Prostate gland (tissue), 2 donors: ENCODE measurements at places on chromosomes 5 and 9. TPM values are rescaled to one million over a fixed set of nuclear protein-coding genes. Genes with fewer than 3 reads are reported as not detected.

DNA sequence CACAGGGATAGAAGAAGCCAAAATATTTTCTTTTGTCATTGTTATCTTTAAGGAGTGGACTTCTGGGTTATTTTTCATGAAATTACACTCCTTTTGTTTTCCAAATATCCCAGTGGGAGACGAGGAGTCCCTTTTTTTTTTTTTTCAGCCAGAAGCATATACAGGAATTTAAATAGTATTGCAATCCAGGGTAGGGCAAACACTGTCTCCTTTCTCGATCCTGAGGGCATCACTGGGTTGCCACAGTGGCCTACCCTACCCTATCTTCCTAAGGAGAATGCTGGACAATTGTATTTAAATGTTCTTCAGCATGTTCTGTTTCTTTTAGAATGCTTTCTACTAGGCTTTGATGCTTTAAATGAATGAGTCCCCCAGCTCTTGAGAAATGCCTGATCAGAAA, 47.9 kb downstream of the LRRC70 start:
- H3K27ac ChIP-seq: no peak overlapping the region
- H3K36me3 ChIP-seq: no peaks in the 10 kb centered on the region
- no peaks in the 10 kb centered on the region for H3K27me3 ChIP-seq
- no peak for DNase-seq

- H3K27me3 ChIP-seq: no peaks in the 10 kb centered on the region
- no peak overlapping the region for H3K4me3 ChIP-seq
- no peaks in the 10 kb centered on the region for H3K36me3 ChIP-seq
Measured at GRCh38 chr9:105855987-105856386, 161.6 kb downstream of the TMEM38B start.

DNA sequence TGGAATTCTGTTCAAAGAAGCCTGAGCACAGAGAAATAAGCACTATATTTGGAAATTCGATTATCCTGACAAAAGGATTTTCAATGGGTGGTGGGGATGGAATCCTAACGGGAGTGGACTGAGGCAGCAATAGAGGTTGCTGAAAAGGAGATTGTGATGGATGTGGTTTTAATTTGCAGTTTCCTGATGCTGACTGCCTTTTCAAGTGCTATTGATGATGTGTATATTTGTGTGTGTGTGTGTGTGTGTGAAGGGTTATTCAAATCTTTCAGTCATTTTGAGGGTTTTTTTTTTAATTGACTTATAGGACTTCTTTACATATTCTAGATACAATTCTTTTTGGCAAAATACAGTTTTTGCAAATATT, 614.5 kb downstream of the HINT1 start:
- no peaks in the 10 kb centered on the region for H3K4me1 ChIP-seq
- H3K36me3 ChIP-seq: no peaks in the 10 kb centered on the region
- DNase-seq: no peak
- no peak overlapping the region for H3K4me3 ChIP-seq

DNA sequence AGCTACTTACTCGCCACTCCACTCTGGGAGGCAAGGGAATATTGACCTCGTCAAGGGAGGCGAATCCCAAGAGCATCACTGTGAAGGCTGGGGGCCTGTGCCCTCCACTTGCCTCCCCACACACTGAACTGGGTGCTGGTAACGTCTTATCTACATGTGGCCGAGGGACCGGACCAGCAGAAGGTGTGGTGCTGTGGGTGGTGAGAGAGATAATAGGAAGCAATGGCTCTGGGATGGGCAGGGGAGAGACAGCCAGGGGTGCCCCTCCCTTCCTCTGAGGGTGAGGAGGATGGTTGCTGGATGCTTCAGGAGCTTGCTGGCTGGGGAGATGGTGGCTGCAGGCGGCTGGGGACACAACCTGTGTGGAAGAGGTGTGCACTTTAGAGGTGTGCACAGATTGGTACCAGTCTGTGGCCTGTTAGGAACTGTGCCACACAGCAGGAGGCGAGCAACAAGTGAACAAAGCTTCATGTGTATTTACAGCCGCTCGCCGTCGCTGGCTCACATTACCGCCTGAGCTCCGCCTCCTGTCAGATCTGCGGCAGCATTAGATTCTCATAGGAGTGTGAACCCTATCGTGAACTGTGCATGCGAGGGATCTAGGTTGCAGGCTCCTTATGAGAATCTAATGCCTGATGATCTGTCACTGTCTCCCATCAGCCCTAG, 100.3 kb downstream of the ENTREP1 start:
- H3K4me1 ChIP-seq: no peaks in the 10 kb centered on the region
- H3K36me3 ChIP-seq: no peaks in the 10 kb centered on the region
- no peak overlapping the region for H3K27ac ChIP-seq
- H3K4me3 ChIP-seq: no peak overlapping the region
- H3K27me3 ChIP-seq: no peaks in the 10 kb centered on the region

GRCh38 chr5:170466553-170466952, 37.3 kb upstream of the KCNIP1 start:
- H3K27me3 ChIP-seq: no peaks in the 10 kb centered on the region
- DNase-seq: no peak
- H3K4me3 ChIP-seq: no peak overlapping the region
- H3K4me1 ChIP-seq: no peaks in the 10 kb centered on the region
- H3K36me3 ChIP-seq: no peaks in the 10 kb centered on the region

DNA sequence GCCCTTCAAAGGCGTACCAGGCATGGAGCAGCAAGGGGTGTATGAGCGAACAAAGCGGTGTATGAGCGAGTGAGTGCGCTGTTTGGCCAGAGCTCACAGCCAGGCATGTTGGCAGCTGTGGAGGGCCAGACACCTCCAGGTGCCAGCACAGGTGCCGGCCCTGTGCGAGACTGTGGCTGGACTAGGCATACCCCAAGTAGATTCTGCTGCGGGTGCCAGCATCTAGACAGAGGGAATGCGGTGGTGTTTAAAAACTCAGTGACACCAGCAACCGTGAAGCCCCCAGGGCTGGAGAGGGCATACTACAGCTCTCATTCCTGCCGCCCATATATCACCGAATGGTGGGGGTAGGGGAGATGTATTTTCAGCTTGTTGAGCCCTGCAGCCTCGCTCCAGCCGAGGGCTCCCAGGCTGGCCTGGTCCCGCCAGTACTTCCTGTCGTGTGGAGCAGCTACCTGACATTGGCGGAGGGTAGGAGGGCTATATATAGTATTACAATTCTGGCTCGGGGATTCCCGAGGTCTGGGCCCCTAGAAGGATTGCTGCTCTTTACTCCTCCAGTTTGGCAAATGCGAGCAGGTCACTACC, 1829.6 kb upstream of the NUDT12 start:
- no peaks in the 10 kb centered on the region for H3K4me1 ChIP-seq
- no peaks in the 10 kb centered on the region for H3K27me3 ChIP-seq
- no peak overlapping the region for H3K4me3 ChIP-seq
- H3K27ac ChIP-seq: no peak overlapping the region
- no peaks in the 10 kb centered on the region for H3K36me3 ChIP-seq
- DNase-seq: no peak

GRCh38 chr5:169429044-169429443, 128.1 kb upstream of the SLIT3 start:
- no peaks in the 10 kb centered on the region for H3K4me1 ChIP-seq
- DNase-seq: no peak
- H3K27ac ChIP-seq: no peak overlapping the region

DNA sequence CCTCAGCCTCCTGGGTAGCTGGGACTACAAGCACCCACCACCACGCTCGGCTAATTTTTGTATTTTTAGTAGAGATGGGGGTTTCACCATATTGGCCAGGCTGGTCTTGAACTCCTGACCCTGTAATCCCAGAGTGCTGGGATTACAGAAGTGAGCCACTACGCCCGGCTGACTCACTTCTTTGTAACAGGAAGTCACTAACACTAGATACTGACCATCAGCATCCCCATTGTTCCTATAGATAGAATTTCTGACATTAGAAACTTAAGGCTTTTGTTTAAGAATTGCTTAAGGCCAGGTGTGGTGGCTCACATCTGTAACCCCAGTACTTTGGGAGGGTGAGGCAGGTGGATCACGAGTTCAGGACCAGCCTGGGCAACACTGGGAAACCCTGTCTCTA, 42.2 kb downstream of the LEAP2 start:
- H3K4me3 ChIP-seq: no peak overlapping the region
- DNase-seq: no peak
- no peaks in the 10 kb centered on the region for H3K36me3 ChIP-seq
- no peaks in the 10 kb centered on the region for H3K4me1 ChIP-seq

DNA sequence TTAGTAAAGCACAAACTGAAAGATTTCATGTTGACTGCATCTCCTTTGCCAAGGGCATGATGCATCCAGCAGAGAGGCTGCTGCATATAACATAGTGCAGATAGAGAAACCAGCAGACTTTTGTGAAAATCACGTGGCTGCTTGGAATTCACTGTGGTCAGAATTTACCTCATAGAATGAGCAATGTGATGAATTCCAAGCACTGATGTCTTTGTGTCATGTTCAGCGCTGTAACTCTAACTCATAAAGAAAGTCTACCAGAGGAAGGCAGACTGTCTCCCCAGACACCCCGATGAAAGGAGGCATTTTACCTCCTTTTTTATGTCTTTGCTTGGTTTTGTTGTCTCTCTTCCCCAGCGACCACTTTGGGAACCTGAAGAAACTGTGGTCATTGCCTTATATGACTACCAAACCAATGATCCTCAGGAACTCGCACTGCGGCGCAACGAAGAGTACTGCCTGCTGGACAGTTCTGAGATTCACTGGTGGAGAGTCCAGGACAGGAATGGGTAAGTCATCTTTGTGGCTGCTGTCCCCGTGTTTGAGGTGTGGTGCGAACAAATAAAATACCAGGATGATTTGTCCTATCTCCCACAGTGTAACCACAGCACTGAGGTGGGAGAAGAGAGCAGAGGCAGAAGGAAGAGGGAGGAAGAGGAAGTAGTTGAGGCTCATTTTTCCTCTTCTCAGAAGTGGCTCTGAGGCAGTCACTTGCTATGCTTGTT, 42.0 kb downstream of the ITK start:
- no peak overlapping the region for H3K27ac ChIP-seq
- H3K27me3 ChIP-seq: no peaks in the 10 kb centered on the region
- no peaks in the 10 kb centered on the region for H3K4me1 ChIP-seq
- DNase-seq: no peak

PRLR gene
- 7.1 TPM for total RNA-seq

ABO gene
- total RNA-seq: 14.8 TPM

IL9 gene
- total RNA-seq: not detected
